NB4 (cell line): ENCODE measurements at places on chromosomes 5 and 9.

DNA sequence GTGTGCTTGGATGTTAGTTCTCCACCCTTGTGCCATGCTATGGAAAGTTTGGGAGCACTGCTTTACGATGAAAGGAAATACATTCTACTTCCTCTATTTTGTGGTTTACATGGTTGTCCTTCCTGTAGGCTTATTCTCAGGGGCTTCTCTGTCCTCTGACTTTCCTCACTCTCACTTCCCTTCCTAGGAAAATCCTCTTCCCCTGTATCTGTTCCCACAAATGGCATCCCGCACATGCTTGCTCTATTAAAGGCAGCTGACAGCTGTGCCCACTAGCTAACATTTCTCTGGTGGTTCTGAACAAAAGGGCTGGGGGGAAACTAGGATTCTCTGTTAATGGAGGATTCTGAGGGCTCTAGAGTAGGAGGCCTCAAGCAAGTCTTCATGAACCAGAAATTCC is 52.4 kb downstream of the FAM170A start:
- DNase-seq: peak; percentile 2

DNA sequence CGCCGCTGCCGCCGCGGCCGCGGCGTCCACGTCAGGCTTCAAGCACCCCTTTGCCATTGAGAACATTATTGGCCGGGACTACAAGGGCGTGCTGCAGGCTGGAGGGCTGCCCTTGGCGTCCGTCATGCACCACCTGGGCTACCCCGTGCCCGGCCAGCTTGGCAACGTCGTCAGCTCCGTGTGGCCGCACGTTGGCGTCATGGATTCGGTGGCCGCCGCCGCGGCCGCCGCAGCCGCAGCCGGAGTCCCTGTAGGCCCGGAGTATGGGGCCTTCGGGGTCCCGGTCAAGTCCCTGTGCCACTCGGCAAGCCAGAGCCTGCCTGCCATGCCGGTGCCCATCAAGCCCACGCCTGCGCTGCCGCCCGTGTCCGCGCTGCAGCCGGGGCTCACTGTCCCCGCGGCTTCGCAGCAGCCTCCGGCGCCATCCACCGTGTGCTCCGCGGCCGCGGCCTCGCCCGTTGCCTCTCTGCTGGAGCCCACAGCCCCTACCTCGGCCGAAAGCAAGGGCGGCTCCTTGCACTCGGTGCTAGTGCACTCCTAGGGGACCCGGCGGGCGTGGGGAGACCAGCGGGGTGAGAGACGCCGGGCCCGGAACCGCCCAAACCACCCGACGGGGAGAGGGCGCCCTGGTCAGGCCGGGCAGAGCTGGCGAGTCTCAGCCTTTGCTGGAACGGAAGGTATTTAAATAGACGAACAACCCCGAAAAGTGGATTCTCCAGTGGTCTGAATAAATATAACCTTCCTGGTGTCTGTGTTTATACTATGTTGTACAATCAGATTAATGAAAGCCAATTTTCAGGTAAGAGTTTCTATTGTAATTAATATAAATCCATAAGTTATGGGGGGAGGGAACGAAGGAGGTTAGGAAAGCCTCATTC is 1.2 kb downstream of the FOXB2 start:
- DNase-seq: no peak

DNA sequence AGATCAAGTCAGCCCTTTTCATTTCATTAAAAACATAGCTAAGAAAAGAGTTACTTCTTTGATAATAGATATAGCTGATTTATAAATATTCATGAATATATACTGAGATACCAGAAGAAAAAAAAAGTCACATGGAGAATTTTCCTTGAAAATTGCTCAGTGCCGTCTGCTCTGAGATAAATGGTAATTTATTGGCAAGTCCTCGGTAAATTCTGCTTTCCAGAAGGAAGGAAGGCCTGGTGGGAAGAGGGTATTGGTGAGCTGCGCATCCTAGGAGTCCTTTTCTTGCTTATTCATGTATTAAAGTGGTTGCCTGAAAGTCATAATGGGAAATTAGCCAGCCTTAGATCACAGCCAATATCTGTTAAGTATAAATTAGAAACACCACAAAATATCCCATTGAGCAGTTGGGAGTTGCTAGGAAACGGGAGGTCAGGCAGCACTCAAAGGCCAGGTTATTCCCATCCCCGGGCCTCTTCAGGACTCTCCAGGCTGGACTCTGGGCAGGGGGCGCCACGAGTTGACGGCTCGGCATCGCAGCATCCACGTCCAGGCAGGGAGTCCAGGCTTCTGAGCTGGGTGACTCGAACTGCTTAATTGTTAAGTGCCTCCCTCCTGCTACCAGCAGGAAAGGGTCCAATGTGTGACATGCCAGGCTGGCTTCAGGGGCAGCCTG is 116.7 kb upstream of the RETREG1 start:
- no peak for DNase-seq

GRCh38 chr5:116256717-116257116 is 171.9 kb downstream of the COMMD10 start:
- no peak for DNase-seq

GRCh38 chr5:17951392-17952169 is 317.3 kb downstream of the TAF11L14 start:
- peak; percentile 20 for DNase-seq

- DNase-seq: no peak
These were observed 35.1 kb upstream of the FREM1 start for GRCh38 chr9:14945351-14945750.

DNA sequence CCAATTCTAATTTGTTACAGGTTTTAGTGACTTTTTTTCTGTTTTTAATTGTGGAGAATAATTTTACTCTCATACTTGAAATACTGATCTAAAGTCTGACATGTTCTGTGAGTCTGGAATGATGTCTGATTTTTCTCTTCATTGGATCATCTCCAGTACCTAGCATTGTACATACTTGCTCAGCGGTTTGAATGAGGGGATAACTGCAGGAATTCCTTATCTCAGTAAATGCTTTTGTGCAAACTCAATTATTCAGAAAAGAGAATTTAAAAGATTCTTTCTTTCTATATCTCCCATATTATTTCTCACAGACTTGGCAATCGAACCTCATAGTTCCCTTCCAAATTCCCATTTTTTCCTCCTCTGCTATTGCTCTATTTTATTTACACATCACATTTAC is 397.9 kb upstream of the SGCD start:
- DNase-seq: no peak

DNA sequence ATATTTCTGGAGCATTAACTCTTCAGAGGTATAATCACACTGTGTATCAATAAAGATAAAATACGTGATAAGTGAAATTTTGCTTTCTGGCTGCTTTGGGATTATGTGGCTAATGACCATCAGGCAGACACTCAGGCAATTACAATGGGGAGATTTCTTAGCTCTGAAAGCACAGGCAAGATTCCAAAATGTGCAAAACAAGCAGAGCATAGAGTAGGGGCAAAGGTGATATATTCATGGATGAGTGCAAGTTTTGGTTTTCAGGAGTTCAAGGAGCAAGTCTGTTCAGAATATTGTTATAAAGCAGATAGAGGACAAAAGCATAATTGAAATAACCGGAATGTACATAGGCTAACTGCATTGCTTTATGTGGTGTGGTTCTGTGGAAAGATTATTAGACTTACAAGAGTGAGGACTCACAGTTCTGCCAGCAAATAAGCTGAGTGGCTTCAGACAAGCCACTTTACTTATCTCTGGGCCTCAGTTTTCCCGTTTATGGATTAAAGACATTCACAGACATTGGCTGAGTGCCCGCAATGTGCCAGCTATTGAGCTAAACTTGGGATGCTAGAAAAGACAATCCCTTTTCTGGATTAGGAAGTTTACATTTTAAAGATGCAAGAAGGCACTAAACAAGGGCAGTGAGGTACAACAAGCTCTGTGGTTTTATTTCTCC is 945.6 kb upstream of the ARRDC3 start:
- DNase-seq: no peak

GRCh38 chr9:92208693-92209524 is 84.6 kb downstream of the IARS1 start:
- no peak for DNase-seq

- no peak for DNase-seq
These were observed 9.6 kb downstream of the EPB41L4B start for GRCh38 chr9:109311286-109311685.

GRCh38 chr9:93364734-93365426 is 86.6 kb upstream of the FAM120A start:
- DNase-seq: no peak

DNA sequence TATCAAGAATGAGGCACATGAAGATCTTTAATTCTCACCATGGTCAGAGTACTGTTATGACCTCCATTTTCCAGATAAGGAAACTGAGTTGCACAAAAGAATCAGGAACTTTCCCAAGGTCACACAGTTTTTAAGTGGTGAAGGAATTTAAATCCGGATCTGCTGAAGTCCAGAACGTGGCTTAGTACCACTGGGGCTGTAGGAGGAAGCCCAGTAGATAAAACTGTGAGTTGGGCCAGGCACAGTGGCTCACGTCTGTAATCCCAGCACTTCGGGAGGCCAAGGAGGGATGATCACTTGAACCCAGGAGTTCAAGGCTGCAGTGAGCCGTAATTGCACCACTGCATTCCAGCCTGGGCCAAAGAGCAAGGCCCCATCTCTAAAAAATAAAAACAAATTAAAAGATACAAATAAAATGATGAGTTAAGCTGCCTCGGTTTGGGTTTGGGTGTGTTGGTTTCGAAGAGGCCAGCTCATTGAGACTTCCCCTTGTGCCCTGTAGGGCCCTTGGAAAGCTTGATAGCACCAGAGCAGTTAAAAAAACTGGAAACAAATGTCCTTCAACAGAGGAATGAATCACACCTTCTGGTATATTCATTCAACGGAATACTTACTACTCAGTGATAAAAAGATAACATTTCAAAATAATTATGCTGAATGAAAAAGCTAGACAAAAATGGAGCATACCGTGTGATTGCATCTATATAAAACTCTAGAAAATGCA is 20.1 kb downstream of the ATOX1 start:
- no peak for DNase-seq

DNA sequence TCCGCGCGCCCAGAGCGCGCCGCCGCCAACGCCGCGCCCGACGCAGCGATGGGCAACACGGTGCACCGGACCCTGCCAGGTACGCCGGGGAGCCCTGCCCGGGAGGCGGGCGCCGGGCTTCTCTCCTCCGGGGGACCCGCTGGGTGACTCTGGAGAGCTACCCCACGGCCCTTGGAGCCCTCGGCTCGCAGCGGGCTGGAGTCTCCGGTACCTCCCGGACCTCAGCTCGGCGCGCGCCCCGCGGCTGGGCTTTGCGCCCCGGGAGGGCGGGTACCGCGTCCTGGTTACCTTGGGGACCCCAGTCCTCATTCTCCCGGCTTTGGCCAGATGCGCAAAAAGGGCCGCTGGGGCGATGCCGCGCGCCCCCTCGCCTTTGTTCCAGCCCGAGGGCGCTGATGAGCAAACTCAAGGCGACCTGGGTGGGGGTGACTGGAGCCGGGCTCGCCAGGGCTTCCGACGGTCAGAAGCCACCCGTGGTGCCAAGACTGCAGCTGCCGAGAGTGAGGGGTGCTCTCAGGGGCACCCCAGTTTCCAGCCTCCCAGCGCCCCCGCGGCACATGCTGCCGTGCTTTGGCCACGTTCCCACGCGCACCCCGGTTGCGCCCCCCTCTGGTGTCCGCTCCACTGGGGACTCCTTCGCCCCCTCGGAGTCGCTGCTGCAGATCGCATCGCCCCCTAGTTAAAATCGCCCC is 442 bp downstream of the NEURL1B start:
- DNase-seq: no peak

GRCh38 chr9:116149844-116150243 is 3.7 kb upstream of the PAPPA start:
- DNase-seq: peak; percentile 25

DNA sequence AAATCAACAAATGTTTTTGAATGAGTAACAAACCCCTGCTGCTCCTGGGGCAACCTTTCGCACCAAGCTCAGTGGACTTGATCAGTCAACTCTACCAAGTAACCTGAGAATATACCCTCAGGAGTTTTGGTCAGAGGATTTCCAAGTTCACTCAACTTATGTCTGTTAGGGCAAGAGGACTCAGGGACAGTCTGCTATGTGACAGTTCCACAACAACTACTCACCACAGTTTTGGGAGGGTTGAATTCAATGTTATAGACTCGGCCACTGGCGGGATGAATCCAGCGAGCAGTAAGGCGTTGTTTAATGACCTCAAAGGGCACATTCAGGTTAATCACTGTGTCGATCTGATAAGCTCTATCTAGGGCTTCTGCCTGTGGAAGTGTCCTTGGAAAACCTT is 22.1 kb downstream of the AK3 start:
- DNase-seq: no peak

GRCh38 chr9:73151653-73152542 is at the start of gene ANXA1:
Gene ANXA1, plus strand, starts transcription at chr9:73151865. Its CDS starts 6,671 bp downstream, at chr9:73158536.
- DNase-seq: peak; percentile 73

GRCh38 chr9:93558503-93558902 is 17.9 kb upstream of the PHF2 start:
- no peak for DNase-seq

DNA sequence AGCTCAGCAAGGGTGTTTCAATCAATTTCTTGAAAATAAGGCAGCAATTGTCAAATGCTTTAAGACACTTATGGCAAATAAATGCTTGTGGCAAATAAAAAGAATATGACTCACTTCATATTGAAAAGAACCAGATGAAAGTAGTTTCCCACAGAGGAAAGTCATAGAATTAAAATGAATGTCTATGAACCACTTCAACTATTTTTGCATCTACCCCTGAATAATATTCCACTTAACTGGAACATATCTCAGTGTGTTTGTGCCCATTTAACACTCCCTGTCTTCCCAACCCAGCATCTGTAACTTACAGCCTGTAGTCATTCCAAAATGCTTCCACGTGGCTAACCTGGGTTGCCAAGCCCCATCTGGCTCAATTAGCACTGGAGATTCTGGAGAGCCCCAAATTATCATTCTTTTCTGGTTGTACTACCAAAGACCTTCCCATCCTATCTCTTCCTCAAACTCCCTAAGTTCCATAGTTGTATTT is 84.7 kb downstream of the FEM1C start:
- no peak for DNase-seq

DNA sequence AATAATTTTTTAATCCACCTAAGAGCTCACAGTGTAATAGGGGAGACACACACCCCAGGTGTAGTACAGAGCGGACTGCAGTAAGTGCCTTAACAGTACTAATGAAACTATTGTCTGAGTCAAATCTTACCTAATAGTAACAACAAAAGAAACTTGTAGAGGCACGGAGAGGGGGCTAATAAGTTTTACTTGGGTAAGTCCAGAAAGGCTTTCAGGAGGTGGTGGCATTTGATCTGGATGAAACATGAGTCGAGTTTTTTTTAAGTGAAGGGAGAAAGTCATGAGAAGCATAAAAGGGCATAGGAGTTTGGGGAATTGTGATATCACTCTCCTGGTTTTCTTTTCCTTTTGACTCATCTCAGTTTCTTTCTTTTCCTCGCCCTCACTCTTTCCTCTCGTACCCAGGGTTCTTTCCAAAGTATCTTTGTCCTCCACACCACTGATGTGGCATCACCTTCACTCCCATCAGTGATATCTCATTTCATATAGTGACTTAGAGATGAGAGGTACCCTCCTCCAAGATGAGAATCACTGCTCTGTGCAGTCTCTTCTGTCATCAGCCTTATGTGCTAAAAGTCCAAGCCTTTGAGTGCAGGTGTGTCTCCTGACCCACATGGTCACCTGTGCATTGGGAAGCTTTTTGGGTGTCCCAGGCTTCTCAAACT is 2.0 kb downstream of the CTNNA1 start:
- DNase-seq: no peak
